ENCODE measurements at places on chromosomes 13 and 19.

- DNase-seq = no peak
Observed at GRCh38 chr13:80157261-80157932, 183.5 kb downstream of the SPRY2 start.

- no peak for DNase-seq
Observed at GRCh38 chr19:47658431-47659348, 49.8 kb downstream of the BICRA start.

DNA sequence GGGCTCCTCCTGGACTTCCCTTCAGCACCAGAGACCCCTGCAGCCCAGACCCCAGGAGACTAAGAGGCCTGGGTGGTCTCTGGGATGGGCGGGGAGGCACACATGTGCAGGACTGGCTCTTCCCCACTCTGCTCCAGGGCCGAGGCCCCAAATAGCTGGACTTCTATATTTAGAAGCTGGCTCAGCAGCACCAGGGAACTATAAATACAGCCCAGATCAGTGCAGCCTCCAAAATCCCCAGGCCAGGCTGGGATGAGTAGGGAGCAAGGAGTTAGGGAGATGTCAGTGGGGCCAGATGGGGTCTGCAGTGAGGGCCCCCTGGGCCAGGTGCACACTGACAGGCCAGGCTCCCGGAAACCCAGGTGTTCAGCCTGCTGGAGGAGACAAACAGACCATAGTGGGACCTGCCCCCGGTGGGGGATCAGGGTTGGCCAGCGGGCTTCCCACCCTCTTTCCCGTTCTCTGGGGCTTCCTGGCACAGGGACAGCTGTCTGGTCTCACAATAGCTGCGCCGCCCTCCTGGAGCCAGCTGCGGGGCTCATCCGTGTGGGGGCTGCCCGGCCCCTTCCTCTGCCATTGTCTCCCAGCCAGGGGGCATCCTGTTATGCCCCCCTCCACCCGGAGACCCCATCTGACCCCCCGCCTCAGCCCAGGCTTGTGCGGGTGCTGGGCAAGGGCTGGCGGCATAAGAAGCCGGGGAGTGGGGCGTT, 5.5 kb upstream of the ADGRE5 start:
- DNase-seq = no peak

DNA sequence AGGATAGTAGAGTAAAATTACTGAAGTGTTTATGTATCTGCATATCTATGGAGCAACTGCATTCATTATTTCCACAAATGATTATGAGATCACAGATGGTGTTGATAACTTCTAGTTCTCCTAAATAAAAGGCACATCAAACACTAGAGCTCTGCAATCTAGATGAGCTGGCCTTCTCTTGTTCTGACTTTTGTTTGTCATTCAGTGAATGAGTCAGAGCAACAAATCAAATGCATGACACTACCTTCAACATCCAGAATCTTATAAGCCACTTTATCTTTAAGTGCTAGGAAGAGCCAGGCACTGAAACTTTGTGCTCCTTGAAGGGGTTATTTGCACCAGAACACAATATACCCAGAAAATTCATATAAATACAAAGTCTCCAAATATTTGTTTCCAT, 456.0 kb downstream of the PCDH17 start:
- no peak for DNase-seq

DNA sequence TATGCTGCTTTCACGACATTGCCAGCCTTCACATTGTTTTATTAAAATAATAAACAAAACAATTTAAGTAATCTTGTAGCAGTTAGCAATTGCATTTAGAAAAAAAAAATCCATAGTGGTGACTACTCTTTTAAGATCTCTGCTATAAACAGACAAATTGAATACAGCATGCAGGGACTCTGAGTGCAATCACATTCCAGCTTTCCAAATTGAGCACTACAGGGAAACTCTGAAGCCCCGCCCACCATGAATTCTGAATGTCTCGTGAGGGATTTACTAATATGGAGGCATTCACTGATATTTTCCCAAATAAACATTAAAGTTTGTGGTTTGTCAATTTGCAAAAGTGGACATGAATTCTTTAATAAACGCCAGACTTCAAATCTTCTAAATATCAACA, 698.8 kb downstream of the LIG4 start:
- DNase-seq = no peak

DNA sequence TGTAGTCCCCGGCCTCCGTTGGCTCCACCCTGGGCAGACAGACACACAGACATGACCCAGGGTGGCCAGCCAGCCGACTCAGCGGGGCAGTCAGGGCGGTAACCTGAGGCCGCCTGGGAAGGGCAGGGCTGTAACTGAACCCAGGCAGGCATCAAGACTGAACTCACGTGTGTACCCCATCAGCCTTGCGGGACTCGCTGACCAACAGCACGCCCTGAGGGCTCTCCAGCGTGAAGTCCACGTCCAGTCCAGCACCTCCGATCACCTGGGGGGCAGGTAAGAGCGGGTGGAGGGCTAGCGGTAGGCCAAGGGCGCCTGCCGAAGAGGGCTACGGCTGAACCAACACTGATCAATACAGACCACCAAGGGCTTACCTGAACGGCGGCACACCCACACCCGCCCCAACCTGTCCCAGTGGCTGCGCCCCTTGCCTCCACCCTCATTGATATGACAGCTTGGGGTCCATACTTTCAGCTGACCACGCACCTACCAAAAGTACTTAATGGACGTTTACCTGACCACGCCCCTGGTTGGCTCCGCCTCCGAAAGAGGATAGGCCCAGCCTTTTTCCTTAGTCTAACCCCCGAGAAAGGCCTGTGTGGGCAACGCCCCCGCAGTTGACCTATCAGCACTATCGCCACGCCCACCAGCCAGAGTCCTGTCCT, 791 bp downstream of the TMED1 start:
- DNase-seq = no peak

DNA sequence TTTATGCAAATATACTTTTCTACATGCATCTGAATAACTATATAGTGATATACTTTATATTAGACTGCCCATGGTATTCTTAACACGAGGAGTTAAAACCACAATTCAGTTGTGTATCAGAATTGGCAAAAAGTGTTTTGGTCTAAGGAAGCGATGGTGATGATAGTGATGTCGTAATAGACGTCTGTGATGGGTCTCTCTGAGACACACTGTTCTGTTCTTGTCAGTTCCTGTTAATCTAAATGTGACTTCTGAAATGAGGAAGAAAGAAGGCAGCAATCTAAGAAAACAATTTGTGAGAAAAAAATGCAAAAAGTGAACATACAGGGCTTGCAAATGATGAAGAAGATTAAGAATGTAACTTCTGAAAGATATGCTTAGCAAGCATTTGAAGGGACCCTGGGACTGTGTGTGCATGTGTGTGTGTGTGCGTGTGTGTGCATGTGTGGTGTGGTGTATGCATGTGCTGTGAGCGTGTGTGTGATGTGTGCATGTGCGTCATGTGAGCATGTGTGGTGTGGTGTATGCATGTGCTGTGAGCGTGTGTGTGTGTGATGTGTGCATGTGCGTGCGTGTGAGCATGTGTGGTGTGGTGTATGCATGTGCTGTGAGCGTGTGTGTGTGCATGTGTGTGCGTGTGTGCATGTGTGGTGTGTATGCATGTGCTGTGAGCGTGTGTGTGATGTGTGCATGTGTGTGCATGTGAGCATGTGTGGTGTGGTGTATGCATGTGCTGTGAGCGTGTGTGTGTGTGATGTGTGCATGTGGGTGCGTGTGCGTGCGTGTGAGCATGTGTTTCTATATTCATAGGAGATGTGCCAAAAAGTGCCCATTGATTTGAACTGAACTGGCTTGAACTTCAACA, 131.8 kb downstream of the IRS2 start:
- DNase-seq = no peak

- DNase-seq = no peak
Observed at GRCh38 chr19:42113641-42114348, 18.5 kb downstream of the POU2F2 start.

DNA sequence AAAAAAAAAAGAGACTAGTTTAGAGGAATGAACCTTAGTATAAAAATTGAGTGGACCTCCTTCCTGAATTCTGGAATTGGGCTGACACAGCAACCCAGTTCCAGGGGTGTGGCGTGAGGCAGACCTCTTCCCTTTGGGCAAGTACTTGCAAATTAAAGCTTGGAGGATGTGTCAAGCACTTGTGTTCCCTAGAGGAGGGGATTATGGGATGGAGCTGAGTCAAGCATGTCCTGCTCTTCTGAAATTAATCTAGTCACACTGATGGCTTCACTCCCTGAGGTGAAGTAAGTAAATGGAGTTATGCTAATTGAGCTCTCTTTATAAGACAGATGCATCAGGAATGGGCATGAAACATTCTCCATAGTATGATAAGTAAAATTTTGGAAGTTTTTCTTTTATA, 107.7 kb upstream of the HTR2A start:
- DNase-seq = no peak

- no peak for DNase-seq
Observed at GRCh38 chr13:106096661-106097092, 438.8 kb downstream of the EFNB2 start.

- peak; percentile 60 for DNase-seq
Observed at GRCh38 chr19:49436381-49437017, 4.8 kb downstream of the SLC17A7 start.

DNA sequence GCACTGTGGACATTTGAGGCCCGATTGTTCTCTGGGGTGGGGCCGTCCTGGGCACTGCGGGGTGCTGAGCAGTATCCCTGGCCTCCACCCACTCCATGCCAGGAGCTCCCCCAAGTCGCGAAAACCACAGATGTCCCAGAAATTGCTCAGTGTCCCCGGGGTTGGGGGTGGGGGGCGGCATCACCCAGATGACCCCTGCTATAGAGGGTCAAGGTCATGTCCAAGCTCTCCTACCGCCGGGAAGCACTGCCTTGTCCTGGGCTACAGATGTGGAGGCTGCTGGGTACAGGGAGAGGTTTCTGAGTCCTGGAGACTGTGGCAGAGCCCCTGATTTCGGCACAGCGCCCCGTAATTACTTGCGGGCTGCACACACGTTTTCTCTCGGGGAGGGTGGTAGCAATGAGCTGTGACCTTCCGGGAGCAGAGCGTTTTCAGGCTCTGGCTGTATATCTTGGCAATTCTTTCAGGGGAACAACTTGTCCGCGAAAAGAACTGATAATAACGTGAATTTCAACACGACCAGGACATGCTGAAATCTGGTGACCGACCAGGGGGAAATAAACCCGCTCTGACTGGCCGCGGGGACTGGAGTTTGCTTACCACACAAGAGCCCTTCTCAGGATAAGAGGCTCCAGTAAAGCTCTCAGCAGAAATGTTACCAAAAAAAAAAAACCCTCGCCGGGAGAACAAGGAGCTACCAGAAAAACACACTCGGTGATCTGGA, 68.1 kb downstream of the GNG7 start:
- no peak for DNase-seq

DNA sequence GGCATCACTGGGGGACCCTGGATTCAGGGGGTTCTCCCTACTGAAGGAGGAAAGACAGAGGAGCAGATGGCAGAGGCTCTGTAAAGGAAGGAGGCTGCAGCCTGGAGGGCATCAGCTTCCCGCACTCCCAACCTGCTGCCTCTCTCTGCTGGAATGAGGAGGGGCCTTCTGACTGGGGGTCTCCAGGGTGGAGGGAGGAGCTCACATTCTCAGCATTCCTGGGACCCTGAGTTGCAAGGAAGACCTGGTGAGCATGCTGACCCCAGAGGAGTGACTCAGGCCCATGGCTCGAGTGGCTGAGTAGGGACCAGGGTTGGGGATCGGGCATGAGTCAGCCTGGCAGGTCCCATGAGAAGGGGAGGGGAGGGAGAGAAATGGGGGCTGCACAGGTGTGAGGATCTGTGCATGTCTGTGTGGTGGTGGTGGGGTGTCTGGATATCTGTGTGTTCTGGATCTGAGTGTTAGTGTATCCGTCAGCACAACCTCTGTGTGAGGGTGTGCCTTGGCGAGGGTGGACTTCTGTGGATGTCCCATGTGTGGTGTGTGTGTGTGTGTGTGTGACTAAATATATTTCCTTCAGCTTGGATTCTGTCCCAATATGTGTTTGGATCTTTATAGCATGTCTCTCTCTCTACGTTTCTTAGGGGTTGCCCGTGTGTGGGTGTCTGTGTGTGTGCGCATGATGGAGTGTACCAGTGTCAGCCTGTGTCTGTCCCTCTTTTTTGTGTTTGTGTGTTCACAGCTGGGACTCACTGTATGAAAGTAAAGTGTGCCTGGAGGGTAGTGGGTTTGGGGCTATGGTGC, 4.6 kb downstream of the AXL start:
- DNase-seq = no peak

DNA sequence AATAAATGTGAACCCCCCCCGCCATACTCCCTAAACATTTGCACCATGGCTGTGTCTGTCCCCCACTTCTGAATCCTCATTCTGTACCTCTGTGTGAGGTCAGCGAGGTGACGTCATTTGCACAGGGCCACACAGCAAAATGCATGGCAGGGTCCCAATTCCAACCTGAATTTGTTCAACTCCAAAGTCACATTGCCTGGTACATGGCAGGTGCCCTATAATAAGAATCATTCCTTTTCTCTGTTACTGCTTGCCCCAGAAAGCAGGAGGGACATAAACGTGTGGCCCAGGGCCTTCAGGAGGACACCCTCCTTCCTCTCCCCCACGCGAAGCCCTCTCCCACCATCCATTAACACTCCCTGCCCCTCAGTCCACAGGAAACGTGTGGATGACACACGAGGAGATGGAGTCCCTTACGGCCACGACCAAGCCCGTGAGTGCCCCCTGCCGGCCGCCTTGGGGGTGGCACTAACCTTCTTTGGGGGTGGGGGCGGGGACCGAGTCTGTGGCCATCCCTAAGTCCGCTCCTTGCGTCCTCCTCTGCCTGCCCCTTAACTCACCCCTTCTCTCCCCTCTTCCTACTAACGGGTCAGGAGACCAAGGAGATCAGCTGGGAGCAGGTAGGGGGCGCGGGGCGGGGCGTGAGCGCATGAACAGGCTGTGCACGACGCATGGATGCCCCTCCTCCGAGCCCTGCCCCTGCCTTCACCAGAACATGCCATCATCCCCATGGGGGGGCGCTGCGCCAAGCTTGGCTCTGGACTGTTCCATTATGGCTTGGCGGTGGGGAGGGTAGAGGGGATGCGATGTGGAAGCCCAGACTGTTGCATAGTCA, 9.4 kb downstream of the HRC start:
- peak; percentile 84 for DNase-seq

- DNase-seq = peak; percentile 24
Observed at GRCh38 chr19:343941-344624, 513 bp downstream of the MIER2 start.

DNA sequence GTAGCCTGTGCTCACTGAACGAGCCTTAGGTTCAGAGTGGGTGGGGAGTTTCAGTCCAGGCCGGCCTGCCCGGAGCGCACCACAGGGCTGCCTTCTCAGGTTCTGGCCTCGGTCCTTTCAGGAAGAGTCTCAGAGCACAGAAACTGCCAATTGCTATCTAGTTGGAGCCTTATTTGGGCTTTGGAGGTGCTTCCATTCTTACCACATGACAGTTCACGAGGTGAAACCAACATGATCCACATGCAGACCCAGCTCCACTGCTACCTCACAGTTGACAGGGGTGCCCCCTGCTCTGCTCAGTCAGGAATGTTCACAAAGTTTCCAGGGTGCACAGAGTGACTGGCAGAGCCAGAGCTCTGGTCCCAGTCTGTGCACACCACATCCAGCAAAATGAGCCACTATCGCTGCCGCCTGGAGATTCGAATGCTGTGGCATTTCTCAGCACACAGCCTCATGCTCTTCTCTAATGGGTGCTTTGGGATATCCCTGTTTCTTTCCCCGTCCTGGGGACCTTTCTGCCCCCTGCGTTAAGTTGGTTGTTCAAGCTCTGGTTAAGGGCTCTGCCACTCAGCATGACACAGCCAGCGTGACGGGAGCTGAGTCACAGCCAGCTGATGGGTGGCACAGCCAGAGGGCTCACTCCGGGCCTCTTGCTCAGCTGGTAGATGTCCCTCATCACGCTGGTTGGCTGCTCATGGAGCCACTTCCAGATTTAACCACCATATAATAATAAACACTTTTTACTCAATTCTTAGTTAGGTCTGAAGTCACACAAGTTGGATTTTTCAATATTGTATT, 7.5 kb upstream of the SACS start:
- no peak for DNase-seq

GRCh38 chr13:77319536-77319935, 7.4 kb downstream of the MYCBP2 start:
- no peak for DNase-seq

Data from stimulated activated CD4-positive, alpha-beta T cell treated with anti-CD3 and anti-CD28 coated beads, Interleukin-4, amount 100 ng/mL, for 24 hours (primary cell).